ENCODE measurements at places on chromosomes 6 and 20. TPM values are rescaled to one million over a fixed set of nuclear protein-coding genes. Genes with fewer than 3 reads are reported as not detected.
A peak's percentile ranks its signal among the peaks of the same experiment; 100 is the strongest.

GRCh38 chr6:142867988-142868812 lies 76.8 kb downstream of the HIVEP2 start:
- H3K4me3 ChIP-seq, result no peak overlapping the region
- H3K27ac ChIP-seq, result peak overlapping the region; percentile 38
- no peaks in the 10 kb centered on the region for H3K36me3 ChIP-seq

GRCh38 chr6:10434235-10434634 lies 19.4 kb upstream of the TFAP2A start:
- DNase-seq, result no peak
- no peak overlapping the region for H3K27ac ChIP-seq
- H3K4me3 ChIP-seq, result no peak overlapping the region
- no peaks in the 10 kb centered on the region for H3K36me3 ChIP-seq

DNA sequence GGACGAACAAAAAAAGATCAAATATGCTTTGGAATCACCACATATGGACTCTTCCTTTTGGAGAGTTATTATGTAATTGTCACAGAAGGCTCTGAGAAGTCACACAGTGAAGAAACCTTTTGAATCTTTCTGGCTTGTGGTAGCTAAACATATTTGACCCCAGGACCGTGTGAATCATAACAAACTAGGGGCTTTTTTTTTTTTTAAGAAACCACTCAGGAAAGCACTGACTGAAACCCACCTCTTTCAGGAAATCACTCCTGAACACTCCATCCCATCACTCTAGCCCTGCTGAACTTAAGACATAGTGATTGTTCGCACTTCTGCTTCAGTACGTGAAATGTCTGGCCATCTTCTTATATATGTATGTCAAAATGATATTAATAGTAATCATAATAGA lies 495.9 kb upstream of the ARID1B start:
- H3K4me3 ChIP-seq, result no peak overlapping the region
- no peak for DNase-seq
- H3K4me1 ChIP-seq, result no peaks in the 10 kb centered on the region
- no peaks in the 10 kb centered on the region for H3K36me3 ChIP-seq
- H3K27ac ChIP-seq, result no peak overlapping the region
- H3K27me3 ChIP-seq, result no peaks in the 10 kb centered on the region

DNA sequence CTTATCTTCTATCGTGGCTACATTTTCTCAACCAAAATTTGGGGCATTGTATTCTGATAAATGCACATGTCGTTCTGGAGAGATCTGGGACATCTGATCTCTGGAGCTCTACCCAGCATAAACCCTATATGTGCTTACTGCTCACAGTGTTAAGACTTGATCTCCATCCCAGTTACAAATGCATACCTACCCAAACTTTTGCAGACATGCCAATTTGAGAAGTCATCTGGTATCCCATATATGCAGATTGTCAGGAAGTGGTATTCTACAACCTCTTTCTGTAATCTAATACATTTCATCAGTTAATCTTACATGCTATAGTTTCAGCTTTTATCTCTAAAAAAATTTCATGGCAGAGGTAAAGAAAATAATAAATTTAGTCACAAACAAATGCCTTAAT lies 11.2 kb downstream of the BAG2 start:
- DNase-seq, result no peak
- H3K4me3 ChIP-seq, result no peak overlapping the region
- H3K27me3 ChIP-seq, result no peaks in the 10 kb centered on the region

- H3K4me3 ChIP-seq, result no peak overlapping the region
- peaks cover 4% of the 10 kb centered on the region for H3K36me3 ChIP-seq
- DNase-seq, result no peak
- no peaks in the 10 kb centered on the region for H3K27me3 ChIP-seq
- H3K4me1 ChIP-seq, result peaks cover 3% of the 10 kb centered on the region
Measured at GRCh38 chr6:152100183-152100618, 292.7 kb downstream of the ESR1 start.

DNA sequence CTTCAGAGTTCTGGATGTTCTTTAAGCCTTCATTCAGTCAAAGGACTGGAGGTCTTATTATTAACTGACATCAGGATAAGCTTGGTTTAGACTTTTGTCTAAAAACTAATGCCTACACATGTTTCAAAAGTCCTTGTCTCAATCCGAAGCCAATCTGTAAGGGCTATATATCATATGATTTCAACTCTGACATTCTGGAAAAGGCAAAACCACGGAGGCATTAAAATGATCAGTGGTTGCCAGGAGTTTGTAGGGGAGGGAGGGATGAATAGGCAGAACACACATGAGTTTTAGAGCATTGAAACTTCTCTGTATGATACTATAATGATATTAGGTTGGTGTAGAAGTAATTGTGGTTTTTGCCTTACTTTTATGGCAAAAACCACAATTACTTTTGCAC lies 1285.8 kb upstream of the CITED2 start:
- no peaks in the 10 kb centered on the region for H3K4me1 ChIP-seq
- DNase-seq, result no peak
- no peaks in the 10 kb centered on the region for H3K27me3 ChIP-seq
- no peaks in the 10 kb centered on the region for H3K36me3 ChIP-seq

GRCh38 chr20:9262653-9263194 lies 193.8 kb downstream of the PLCB4 start:
- H3K27me3 ChIP-seq, result no peaks in the 10 kb centered on the region
- H3K27ac ChIP-seq, result no peak overlapping the region
- no peak for DNase-seq
- H3K4me1 ChIP-seq, result no peaks in the 10 kb centered on the region
- no peaks in the 10 kb centered on the region for H3K36me3 ChIP-seq
- no peak overlapping the region for H3K4me3 ChIP-seq

DNA sequence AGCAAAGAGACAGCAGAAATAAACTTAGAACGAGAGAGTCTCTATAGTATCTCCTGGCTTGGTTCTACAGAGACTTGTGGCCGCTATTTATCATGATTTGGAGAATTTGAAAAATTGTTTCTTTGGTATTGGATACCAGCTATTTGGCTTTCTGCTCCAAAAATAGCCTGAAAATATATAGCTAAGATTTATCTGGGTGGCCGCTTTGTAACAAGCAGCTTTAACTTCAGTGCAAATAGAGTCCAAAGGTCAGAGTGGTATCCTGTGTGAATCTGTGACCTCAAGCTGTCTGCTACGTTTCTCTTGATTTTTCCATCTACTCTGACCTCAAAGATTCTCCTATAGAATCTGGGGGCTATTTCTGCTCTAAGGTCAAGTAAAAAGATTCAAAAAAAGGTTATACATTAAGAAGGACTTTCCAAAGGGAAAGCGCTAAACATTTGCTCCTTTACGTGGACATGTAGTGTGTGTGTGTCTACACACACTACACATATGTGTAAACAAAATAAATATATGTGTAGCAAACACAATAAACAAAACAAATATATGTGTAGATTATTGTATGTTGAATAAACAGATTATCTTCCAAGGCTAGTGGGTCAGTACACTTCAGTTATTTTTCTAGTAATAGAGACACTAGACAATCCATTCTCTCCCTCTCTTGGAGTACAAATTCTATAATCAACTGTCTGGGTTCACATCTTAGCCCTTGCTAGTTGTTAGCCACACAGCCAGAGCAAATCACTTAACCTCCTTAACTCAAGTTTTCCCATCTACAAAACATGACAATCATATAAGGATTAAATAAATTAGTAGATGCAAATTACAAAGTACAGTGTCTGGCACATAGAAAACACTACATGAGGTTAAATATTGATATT lies 40.8 kb downstream of the CHD6 start:
- no peak for DNase-seq
- no peaks in the 10 kb centered on the region for H3K36me3 ChIP-seq
- no peaks in the 10 kb centered on the region for H3K27me3 ChIP-seq
- peaks cover 17% of the 10 kb centered on the region for H3K4me1 ChIP-seq
- no peak overlapping the region for H3K4me3 ChIP-seq

GRCh38 chr6:16482702-16483314 lies 244.4 kb downstream of the GMPR start:
- no peak for DNase-seq
- no peak overlapping the region for H3K27ac ChIP-seq
- H3K27me3 ChIP-seq, result no peaks in the 10 kb centered on the region
- peaks cover 21% of the 10 kb centered on the region for H3K36me3 ChIP-seq

DNA sequence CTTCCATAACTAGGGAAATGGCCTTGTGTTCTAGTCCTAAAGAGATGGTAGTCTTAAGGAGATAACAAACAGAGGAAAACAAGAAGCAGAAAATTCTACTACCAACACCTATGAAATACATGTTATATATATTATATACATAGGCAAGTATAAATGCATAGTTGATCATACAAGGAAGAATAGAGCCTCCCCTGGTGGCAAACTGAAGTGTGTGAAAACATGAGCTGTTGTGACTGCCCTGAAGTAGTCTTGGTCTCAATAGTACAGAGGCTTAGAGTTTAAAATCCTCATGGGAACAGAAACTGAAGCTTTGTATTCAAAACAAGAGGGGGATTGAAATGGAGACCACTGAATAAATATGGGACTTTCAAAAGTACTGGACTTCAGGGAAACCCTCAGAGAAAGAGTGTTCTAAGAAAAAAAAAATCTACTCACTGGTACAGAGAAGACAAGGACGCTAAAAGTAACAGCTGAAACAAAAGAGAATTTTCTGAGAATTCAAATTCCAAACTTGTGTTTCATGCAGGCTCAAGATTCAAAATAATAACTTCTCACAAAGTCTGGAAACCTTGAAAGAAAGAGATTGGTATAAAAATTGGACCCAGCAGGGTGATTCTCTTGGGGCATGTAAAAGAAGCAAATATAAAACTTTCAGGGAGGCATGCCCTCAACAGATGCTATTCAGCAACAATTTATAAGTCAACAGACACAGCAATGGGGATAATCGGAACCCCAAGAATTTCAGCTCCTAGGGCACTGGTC lies 59.7 kb upstream of the SAMD3 start:
- no peak overlapping the region for H3K4me3 ChIP-seq
- no peak overlapping the region for H3K27ac ChIP-seq
- DNase-seq, result no peak
- H3K27me3 ChIP-seq, result no peaks in the 10 kb centered on the region
- no peaks in the 10 kb centered on the region for H3K36me3 ChIP-seq
- no peaks in the 10 kb centered on the region for H3K4me1 ChIP-seq

DNA sequence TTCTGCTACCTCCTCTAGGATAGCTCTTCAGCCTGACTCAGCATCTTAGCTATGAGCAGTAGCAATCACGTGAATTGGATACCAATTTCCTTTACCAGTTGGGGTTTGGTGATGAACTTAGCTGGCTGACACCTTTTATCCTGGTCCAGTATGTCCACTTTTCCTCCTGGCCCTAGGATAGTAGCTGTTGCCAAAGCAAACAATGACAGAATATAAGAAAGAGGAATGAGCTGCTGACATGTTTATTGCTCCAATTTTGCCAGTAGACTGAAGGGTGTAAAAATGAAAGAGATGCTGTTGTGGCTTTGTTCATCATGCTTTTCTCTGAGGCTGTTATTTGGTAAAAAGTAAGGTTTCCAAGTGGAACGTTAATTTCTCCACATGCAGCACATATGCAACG lies 168.3 kb upstream of the JAG1 start:
- H3K4me1 ChIP-seq, result no peaks in the 10 kb centered on the region
- H3K36me3 ChIP-seq, result no peaks in the 10 kb centered on the region
- no peaks in the 10 kb centered on the region for H3K27me3 ChIP-seq
- H3K4me3 ChIP-seq, result no peak overlapping the region

DNA sequence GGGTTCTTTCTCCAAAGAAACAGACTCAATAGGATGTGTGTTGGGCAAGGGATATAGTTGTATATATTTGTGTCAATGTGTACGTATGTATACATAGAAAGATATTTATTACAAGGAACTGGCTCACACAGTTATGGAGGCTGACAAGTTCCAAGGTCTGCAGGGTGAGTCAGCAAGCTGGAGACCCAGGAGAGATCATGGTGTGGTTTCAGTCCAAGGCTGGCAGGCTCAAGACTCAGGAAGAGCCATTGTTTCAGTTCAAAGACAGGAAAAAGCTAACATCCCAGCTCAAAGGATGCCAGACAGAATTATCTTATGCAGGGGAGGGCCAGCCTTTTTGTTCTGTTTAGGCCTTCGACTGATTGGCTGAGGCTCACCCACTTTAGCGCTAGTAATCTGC lies 89.9 kb upstream of the RALGAPA2 start:
- DNase-seq, result no peak
- no peaks in the 10 kb centered on the region for H3K27me3 ChIP-seq
- no peaks in the 10 kb centered on the region for H3K36me3 ChIP-seq
- no peak overlapping the region for H3K4me3 ChIP-seq
- H3K4me1 ChIP-seq, result no peaks in the 10 kb centered on the region
- H3K27ac ChIP-seq, result no peak overlapping the region

GRCh38 chr20:11496380-11496779 lies 421.3 kb upstream of the BTBD3 start:
- no peak overlapping the region for H3K4me3 ChIP-seq
- no peak for DNase-seq
- H3K4me1 ChIP-seq, result no peaks in the 10 kb centered on the region
- no peak overlapping the region for H3K27ac ChIP-seq
- no peaks in the 10 kb centered on the region for H3K36me3 ChIP-seq

- H3K27me3 ChIP-seq, result no peaks in the 10 kb centered on the region
- no peaks in the 10 kb centered on the region for H3K36me3 ChIP-seq
- no peak for DNase-seq
- H3K4me3 ChIP-seq, result no peak overlapping the region
- no peak overlapping the region for H3K27ac ChIP-seq
- H3K4me1 ChIP-seq, result no peaks in the 10 kb centered on the region
Measured at GRCh38 chr20:45735988-45736387, 13.8 kb downstream of the SPINT4 start.

DNA sequence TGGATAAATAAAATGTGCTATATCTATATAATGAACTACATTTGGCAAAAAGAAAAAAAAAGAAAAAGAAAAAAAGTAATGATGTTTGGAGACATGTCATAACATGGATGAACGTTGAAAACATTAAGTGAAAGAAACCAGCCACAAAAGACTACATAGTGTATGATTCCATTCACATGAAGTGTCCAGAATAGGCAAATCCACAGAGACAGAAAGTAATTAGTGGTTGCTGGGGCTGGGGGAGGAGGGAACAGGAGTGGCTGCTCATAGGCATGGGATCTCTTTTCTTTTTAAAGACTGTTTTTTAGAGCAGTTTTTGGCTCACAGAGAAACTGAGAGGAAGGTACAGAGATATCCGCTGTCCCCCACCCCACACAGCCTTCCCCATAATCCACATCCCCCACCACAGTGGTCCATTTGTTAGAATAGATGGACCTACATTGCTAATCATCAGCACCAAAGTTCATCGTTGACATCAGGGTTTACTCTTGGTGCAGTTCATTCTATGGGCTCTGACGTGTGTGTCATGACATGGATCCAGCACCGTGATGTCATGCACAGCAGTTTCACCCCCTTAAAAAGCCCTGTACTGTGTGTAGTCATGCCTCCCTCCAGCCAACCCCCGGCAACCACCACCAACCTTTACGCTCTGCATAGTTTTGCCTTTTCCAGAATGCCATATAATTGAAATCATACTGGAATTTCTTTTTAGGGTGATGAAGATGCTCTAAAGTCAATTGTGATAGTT lies 240.9 kb upstream of the RREB1 start:
- no peak for DNase-seq
- H3K36me3 ChIP-seq, result no peaks in the 10 kb centered on the region
- H3K27ac ChIP-seq, result no peak overlapping the region
- H3K4me3 ChIP-seq, result no peak overlapping the region
- H3K4me1 ChIP-seq, result no peaks in the 10 kb centered on the region

GRCh38 chr6:105677671-105678475 lies 275.0 kb upstream of the PREP start:
- H3K4me3 ChIP-seq, result no peak overlapping the region
- H3K27me3 ChIP-seq, result no peaks in the 10 kb centered on the region

Gene APCDD1L
- total RNA-seq, result not detected

Gene PRSS16
- total RNA-seq, result not detected

Gene OPN5
- not detected for total RNA-seq

Gene ASIP
- not detected for total RNA-seq

Gene TDRD6
- 2.0 TPM for total RNA-seq

Gene CCR6
- total RNA-seq, result 8.4 TPM

Gene IFNGR1
- 57.8 TPM for total RNA-seq

Gene ZNF831
- total RNA-seq, result 0.09 TPM

Gene PTCRA
- 1.1 TPM for total RNA-seq

Gene ADNP
- 25.4 TPM for total RNA-seq

Gene HDGFL1
- total RNA-seq, result not detected

Measured in liver (tissue), 10 donors.